ENCODE measurements at places on chromosomes 6 and 20.

DNA sequence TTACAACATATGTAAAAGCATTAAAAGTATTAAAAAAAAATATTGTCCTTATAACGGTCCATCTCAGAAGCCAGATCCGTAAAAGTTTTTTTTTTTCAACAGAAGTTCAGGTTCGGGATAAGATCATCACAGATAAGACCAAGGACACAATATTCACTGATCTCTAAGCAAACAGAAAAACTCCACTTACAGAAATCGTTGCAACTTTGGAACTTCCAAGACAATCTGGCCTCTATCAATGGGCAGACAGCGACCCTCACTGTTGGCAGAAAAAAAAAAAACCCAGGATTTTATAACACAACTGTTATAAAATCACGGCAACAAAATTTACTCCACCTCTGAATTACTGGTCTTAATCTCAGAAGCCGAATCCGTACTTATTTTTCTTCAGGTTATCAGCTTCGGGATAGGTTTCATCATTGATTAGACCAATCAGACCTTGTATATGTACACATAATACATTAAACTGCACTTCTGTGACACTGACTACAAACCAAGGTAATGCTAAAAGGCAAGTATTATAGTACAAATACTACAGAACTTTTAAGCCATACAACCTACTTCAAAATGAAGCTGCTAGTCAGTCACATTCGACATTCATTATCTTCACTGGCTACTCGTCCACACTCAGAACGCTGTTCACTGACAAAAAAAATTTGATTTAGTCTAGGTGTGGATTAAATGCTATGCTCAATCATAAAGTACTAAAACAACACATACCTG lies 34.7 kb upstream of the SYNCRIP start:
- no peak for DNase-seq

DNA sequence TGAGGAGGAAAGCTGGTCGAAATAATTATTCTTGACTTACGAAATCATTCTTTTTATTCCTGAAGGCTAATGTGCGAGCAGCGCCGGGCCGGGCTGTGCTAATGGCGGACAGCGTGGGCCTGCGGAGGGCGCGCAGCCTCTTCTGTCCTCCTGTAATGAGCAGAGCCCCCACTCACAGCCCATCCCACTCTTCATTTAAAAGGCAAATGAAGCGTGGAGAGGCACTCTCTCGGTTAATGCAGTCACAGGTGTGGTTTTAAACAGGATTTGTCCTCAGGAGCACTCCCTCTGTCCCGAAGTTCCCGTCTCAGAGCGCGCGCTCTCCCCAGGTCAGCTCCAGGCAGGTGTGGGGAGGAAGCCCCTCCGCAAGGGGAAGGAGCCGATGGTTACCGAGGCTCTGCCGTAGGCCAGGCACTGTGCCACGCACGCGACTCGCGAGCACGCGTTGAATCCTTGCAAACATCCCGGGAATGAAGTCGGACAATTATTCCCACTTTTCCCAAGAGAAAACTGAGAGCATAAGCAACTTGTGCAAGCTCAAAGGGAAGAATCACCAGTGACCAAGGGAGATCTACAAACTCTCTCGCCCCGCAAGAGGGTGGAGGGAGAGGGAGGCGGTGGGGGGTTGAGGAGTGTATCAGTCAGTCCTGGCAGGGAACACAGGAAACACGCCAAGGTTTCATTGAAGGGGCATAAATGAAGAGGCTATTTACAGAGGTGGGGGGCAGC lies 35.5 kb upstream of the ZFAND3 start:
- no peak for DNase-seq

- no peak for DNase-seq
These were observed 193.1 kb downstream of the DOK5 start for GRCh38 chr20:54668271-54669039.

- DNase-seq: no peak
These were observed 105.8 kb downstream of the SLC35B3 start for GRCh38 chr6:8329562-8329961.

DNA sequence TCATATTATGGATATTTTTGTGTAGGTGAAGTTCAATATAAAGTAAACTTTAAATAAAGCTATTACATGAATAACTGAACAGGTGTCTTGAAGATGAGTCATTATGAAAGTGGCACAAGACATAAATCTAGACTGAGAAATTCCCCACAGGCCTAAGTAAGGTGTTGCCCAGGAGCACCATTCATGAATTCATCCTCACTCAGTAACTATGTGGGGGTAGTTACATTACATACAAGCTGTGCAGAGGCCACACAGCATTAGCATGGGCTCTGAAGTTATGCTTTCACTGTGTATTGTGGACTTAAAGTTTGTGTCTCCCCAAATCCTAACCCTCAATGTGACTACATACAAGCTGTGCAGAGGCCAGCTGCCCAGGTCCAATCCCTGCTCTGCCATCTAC lies 65.9 kb downstream of the BCAS1 start:
- DNase-seq: no peak

GRCh38 chr6:39279539-39279938 lies 34.7 kb downstream of the KCNK17 start:
- DNase-seq: no peak

- no peak for DNase-seq
These were observed 65.4 kb downstream of the RPRD1B start for GRCh38 chr20:38098952-38099351.
